ENCODE measurements at places on chromosomes 1 and 21.

GRCh38 chr1:51445351-51446090, 73.5 kb downstream of the EPS15 start:
- no peak for DNase-seq

DNA sequence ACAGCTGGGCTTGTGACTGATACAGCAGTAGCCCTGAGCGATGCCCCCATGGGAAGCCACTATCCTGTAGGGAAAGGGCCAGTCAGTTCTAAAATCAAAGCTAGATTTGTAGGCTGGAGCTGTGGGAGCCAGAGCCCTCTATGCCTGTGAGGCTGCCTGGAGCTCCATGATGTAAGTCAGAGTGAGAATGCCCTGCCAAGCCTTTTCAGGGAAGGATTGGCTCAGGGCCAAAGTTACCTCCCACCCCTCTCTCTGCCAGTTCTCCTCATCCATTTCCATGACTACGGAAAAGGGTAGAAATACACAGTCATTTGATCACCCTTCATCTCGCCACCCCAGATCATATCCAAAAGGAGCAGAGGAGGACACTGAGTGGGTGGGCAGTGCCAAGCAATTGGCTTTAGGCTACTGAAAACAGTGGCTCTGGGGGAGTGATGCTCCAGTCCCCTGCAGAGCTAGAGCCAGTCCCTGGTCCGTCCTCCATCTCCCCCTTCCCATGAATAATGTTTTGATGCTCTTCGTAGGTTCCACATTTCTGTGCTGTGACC, 59.5 kb upstream of the KCNA3 start:
- no peak for DNase-seq

GRCh38 chr21:37128076-37128475, 55.0 kb downstream of the TTC3 start:
- DNase-seq: no peak

DNA sequence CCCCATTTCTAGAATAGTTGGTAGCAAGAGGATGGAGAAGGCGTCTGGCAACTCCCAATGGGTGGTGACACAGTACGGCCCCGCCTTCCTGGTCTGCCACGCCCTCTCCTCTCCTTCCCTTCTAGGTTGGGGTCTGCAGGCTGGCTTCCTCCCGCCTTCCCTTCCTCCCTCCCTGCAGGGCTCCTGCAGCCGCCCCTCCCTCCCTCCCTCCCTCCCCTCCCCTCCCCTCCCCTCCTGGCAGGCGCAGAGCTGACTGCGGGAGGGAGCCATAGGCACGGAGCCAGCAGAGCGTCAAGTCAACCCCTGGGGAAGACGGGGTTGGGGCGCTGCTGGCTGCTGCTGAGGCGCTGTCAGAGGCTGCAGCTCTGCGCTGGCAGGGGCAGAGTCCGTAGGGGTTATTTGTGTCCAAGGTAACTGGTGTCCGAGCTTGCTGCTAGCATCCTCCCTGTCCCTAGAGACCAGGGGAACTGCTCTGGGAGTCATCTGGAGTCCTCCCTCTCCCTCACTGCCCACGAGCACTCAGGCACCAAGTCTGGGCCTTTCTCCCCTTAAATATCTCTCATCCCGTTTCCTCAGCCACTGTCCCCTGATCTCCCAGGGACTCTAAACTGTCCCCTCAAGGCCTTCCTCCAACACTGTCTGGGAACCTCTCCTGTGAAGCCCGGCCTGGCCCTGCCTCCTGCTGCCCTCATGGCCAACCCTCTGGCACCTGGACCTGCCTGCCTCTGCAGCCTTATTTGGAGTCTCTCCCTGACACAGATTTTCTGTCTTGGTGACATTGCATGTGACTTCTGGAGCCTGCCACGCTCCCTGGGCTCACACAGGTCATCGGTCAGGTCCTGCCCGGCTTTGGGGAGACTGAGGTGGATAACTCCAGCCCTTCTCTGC, 57.4 kb upstream of the ACOT11 start:
- no peak for DNase-seq

GRCh38 chr1:115740811-115741210, 27.7 kb downstream of the CASQ2 start:
- no peak for DNase-seq

DNA sequence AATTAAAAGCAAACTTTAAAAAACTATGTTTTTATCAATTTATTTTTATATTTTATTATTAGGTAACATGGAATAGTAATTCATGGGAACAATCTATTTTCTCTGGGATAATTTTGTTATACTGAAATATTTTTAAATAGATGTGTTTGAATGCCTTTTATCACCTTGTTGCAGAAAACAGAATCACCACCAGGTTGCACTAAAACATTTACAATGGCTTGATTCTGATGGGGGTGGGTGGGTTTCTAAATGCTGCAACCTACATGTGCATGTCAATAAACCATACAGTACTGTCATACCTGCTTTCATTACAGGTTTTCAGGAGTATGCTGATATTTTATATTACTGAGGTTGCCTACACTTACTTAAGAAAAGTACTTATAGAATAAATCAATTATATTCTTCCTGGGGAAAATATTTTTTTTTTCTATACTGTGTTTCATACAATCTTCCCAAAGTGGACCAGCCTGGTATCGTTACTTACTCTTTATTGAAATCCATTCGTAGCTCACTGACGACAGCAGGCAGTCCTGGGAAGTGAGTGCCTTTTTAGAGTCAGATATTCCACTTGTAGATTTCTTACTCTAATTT, 132.8 kb downstream of the PTPRC start:
- DNase-seq: no peak

- no peak for DNase-seq
Measured at GRCh38 chr1:167276969-167277368, 56.3 kb downstream of the POU2F1 start.

GRCh38 chr1:221053889-221054288, 174.6 kb downstream of the HLX start:
- no peak for DNase-seq

DNA sequence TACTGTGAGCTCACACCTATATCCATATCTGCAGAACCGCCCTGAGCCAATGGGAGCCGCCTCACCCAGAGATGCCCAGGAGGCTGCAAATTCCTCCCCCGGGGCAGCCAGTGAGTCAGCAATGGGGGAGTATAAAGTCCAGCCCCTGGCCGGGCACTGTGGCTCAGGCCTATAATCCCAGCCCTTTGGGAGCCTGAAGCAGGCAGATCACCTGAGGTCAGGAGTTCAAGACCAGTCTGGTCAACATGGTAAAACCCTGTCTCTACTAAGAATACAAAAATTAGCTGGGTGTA, 5.0 kb upstream of the CLCNKB start:
- DNase-seq: no peak

DNA sequence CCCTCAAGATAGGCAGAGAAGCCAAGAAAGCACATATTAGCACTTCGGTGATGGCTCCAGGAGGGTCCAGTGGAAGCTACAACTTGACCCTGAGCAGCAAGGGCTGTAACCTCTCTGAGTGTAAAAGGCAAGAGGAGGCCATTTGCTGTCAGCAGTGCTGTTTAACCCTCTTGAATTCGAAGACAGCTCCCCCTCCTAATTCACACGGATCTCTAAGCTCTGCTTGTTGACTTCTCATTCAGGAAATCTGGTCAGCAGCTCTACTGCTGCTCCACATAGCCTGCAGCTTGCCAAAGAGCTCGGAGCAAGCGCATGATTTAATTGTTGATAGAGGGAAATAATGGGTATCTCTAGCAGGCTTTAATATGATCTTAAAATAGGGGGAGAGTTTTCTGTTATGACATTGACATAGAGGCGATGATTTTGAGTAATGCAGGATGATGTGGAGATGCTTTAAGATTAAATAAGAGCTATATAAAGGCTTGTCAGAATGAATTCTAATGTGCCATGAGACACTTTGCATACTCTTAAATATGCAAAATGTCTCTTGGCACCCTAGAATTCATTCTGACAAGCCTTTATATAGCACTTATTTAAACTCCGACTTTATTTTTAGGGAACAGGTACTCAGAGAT, 79.4 kb upstream of the USH2A start:
- DNase-seq: no peak

DNA sequence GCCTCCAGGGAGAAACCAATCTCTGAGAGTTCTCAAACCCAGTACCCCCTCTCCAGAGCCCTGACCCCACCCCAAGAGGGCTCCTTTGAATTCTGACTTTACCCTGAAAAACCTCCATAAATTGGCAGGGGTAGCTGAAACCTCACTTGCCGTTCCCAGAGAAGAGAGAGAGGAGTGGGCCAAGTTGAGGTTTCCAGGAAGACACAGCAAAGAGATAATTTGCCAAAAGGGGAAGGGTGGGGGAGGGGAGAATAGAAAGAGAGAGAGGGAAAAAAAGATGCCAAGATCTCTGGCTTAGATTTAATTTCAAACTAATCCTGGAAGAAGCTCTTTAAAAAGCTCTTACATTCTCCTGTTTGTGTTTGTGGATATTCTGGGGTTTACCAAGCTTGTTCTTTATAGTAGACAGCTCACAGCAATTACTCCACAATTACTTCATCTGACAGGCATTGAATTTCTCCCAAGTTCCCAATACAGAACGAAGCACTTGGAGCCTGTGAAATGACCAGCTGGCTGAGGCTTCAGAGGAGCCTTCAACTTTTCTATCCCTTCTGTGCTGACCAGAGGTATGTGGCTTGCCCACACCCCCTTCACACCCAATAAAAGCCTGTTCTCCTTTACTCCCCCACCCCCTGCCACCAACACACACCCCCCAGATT, 1.1 kb upstream of the GRHL3 start:
- DNase-seq: no peak

DNA sequence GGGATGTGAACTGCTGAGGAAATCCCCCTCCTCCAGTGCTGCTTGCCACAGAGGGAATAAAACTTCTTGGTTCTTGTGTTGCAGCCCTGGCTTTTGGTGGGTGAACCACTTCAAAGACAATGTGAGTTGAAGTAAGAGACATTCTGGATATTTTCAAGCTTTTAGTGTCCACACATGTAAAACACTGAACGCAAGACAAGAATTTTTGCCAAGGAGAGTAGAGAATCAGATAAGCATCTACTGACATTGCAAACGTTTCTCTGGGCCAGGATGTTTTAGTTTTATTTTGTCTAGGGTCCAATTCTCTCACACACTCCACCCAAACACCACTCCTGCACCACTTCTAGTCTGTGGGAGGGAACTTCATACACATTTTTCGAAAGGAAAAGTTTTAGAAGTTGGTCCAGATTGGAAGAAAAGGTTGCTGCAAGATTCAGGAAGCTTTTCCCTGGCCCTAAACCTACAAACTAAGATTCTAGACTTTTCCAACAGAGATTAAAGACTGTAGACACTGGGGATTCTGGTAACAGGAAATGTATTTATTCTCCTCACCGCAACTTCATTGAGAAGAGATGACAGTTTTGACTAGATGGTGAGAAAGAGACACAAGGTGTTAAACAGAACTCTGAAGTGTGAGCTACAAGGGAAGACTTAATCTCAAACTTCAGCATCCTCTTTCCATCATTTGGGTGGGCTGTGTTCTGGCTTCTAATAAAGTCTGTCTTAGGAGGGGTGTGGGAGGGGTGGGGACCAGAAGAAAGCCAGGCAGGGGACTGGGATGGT, 16.1 kb downstream of the FASLG start:
- DNase-seq: no peak

DNA sequence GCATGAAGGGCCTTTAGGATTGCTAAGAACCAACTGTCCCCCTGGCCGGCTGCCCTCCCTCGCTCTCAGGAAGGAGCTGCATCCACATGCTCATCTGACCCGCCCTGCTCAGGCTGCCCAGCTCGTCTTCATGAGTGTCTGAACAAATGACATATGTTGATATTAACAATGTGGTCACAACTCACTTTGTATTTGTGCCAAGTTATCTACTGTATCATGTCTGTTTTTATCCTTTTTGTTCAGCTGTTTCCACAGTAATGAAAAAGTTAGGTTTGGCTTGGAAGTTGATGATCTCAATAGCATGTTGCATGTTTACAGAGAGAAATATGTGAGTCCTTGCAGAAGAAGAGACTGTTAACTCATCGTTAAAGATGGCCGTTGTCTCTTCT, 75.1 kb downstream of the PHTF1 start:
- no peak for DNase-seq

GRCh38 chr1:37633040-37633937, 1.4 kb downstream of the RSPO1 start:
- DNase-seq: no peak

GRCh38 chr1:211756471-211757020, 74.0 kb downstream of the LPGAT1 start:
- DNase-seq: no peak

GRCh38 chr1:31944205-31945089, 6.3 kb upstream of the PTP4A2 start:
- DNase-seq: peak; percentile 65

GRCh38 chr1:14516974-14517840, 81.3 kb upstream of the KAZN start:
- no peak for DNase-seq

- DNase-seq: no peak
Measured at GRCh38 chr1:60390593-60391282, 317.2 kb upstream of the C1orf87 start.

Data from stimulated activated CD8-positive, alpha-beta memory T cell treated with anti-CD3 and anti-CD28 coated beads, Interleukin-12 subunit alpha, Interleukin-12 subunit beta, amount 100 ng/mL, for 1 hour (primary cell).